ENCODE measurements at places on chromosomes 12 and 14. TPM values are rescaled to one million over a fixed set of nuclear protein-coding genes. Genes with fewer than 3 reads are reported as not detected.
A peak's percentile ranks its signal among the peaks of the same experiment; 100 is the strongest.

GRCh38 chr12:111024205-111024801 lies 103.9 kb upstream of the MYL2 start:
- no peak overlapping the region for H3K27ac ChIP-seq
- no peak overlapping the region for H3K4me3 ChIP-seq
- H3K4me1 ChIP-seq = no peaks in the 10 kb centered on the region
- no peaks in the 10 kb centered on the region for H3K36me3 ChIP-seq
- DNase-seq = peak; percentile 87
- no peaks in the 10 kb centered on the region for H3K27me3 ChIP-seq

DNA sequence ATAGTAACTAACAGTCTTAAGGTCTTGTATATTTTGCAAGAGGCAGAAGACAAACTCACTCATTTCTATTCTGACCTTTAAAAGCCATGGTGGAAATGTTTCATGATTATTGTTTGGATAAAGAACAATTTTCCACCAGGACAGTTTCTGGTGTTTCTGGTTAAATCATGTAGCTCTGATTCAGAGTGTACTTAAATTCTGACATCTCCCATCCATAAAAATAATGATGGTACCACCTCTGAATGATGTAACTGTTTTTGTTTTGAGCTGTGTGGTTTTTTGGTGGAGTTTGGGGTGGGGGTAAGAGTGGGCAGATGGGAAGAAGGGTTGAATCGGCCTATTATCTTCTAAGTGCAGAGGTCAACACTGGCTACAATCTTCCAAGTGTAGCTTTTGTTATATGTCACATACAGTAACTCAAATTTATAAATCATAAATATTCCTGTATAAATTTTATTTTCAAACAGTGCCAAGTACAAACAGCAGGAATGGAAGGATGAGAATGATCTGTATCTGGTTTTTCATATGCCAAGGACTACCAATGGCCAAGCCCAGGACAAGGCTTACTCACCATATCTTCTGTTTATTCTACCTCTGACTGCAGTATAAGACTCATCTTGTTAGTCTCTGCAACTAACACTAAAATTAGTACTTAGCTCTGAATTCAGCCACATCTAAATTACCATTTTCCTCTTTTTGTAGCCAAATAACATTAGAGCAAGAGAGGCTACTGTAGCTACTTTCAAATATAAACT lies 108.7 kb downstream of the BCAT1 start:
- H3K36me3 ChIP-seq = peaks cover 15% of the 10 kb centered on the region
- no peak for DNase-seq
- H3K27ac ChIP-seq = no peak overlapping the region

DNA sequence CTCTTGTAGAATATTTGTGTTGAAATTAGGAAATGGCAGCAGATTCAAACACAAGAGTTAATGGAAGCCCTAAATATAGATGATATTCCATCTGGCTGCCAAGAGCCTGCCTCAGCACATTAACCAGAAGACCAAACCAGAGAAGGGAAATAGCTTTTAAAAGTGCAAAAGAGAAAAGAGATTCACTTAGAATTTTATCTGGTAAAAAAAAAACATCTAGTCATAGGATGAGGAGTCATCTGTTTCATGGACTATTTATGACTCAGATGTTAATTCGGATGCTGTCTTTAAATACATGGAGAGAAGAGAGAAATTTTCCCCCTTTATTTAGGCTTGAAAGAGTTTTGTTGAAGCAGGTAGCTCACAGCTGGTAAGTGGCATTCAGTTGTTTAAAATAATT lies 201.6 kb upstream of the NUDT4 start:
- H3K36me3 ChIP-seq = no peaks in the 10 kb centered on the region
- DNase-seq = no peak
- no peak overlapping the region for H3K27ac ChIP-seq
- no peak overlapping the region for H3K4me3 ChIP-seq
- H3K4me1 ChIP-seq = no peaks in the 10 kb centered on the region
- H3K27me3 ChIP-seq = no peaks in the 10 kb centered on the region

DNA sequence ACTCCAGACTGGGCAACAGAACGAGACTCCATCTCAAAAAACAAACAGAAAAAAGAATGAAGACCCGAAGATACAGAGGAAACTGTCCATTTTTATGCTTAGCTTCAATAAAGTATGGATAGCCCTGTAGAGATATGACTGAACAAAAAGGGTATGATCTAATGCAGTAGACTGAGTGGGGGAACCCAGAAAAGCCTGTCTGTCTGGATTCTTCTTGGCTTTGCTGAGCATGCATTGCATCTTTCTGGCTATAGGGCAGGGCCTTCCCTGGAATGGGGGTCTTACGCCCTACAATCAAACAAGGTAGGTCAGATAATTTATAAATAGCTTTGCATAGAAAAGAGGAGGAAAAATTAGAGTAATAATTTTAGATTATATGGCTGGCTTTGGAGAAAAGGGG lies 10.1 kb downstream of the MIA2 start:
- H3K27me3 ChIP-seq = no peaks in the 10 kb centered on the region
- no peak for DNase-seq
- no peak overlapping the region for H3K4me3 ChIP-seq
- no peaks in the 10 kb centered on the region for H3K36me3 ChIP-seq

The MGP gene
- total RNA-seq = not detected

DNA sequence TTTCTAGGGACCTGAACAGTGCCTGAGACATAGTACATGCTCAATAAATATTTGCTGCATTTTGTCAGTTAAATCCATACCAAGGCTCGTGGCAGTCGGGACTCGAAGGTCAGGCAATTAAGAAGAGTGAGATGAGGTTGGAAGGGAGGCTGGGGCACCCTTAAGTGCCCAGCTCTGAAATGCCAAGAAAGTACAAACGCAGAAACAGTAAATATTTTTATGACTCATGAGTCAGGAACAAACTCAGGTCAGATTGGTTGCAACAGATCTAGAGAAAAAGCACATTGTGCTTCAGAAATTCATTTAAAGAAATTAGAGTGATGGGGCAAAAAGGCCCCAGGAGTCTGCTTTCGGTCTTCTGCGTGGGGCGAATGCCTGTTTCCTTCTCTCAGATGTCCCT lies 83.0 kb upstream of the FZD10 start:
- no peak overlapping the region for H3K27ac ChIP-seq
- peaks cover 15% of the 10 kb centered on the region for H3K4me1 ChIP-seq
- DNase-seq = no peak
- H3K4me3 ChIP-seq = no peak overlapping the region
- H3K27me3 ChIP-seq = peaks cover 65% of the 10 kb centered on the region

The SLC17A8 gene
- total RNA-seq = not detected

The CEBPE gene
- not detected for total RNA-seq

DNA sequence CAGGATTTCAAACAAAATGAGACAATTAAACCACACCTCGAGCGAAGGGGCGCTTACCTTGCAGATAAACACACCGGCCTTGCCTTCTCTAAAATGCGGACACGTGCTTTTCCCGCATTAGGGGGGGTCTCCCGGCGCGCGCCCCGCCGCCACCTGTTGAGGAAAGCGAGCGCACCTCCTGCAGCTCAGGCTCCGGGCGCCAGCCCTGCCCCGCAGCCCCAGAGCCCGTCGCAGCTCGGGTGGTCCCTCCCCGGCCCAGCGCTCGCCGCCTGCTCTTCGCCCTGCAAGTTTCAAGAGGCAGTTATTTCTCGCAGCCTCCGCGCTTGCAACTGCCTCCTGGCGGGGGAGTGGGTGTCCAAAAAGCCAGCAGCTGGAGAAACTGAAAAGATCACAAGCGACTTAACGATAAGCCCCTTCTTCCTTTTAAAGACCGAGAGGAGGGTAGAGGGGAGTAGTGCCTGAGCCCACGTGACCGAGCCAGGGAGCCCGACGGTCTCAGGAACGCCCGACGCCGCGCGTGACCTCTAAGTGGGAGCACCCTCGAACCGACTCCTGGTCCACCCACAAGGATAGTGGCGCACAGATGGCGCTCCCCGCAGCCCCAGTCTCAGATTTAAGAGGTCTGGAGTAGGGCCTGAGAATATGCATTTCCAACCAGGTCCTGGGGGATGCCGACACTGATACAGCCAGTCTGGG lies at the start of gene ESR2:
Gene ESR2, minus strand, starts transcription at position 396 of the 696 bp plus-strand sequence. CDS start 11,386 bp downstream, outside the sequence.
- DNase-seq = peak; percentile 86
- H3K27ac ChIP-seq = no peak within 1 kb of the TSS
- no peaks in the 10 kb centered on the region for H3K36me3 ChIP-seq
- H3K4me3 ChIP-seq = peak within 1 kb of the TSS; percentile 55
- H3K4me1 ChIP-seq = peaks cover 8% of the 10 kb centered on the region

The DIO2 gene
- total RNA-seq = 0.03 TPM
